CD4-positive, alpha-beta memory T cell (primary cell): ENCODE measurements at places on chromosomes 7 and 10.

DNA sequence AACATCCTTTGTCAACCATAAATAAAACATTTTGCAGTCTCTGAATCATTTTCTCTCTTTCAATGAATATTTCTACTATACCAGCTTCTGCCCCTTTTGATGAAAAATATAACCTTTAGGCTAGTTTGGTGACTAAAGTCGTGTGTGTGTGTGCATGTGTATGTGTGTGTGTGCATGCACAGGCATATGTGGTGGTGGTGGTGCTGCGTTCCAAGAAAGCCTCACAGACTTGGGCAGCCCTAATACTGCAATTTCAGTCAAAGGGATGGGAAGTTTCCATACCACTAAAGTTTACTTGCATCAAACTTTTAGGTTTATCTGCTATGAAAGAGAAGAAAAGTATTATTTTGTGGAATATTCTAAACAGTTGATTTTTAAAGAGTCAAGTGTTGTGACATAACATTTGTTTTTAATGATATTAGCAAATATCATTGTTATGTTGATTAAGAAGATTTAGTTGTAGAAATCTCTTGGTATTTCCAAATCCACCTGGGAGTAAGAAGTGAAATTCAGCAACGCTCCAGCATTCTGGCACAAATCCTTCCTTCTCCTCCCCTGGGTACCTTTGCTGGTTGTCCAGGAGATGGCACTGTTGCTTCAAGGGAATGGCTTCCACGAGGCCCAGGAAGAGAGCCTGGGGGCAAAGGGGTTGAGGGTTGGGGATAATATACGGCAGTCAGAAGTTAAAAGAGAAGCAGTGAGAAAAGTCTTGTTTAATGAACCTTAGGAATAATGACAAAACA is 41.5 kb downstream of the ASB4 start:
- DNase-seq = no peak

- no peak for DNase-seq
Observed at GRCh38 chr7:28627263-28627653, 214.9 kb downstream of the CREB5 start.

DNA sequence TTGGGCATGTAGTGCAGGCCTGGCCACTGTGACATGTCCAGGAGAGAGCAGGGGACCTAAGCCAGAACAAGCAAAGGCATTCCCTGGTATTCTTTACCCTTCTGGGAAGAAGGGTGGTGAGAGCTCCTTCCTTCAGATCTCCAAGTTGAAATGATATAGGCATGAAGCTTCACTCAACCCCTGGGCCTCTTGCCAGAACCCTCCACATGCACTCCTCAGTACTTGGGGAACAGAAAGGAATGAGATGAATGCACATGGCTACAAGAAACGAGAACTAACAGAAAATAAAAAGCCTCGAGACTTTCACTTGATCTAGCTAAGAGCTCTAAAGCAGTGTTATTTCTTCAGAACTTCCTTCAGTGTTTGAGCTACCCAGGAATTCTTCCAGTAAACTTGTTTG is 262.2 kb downstream of the ETV1 start:
- DNase-seq = no peak

- no peak for DNase-seq
Observed at GRCh38 chr10:29356931-29357330, 68.1 kb downstream of the LYZL1 start.

- no peak for DNase-seq
Observed at GRCh38 chr7:19709249-19709578, 377 bp upstream of the POLR1F start.

DNA sequence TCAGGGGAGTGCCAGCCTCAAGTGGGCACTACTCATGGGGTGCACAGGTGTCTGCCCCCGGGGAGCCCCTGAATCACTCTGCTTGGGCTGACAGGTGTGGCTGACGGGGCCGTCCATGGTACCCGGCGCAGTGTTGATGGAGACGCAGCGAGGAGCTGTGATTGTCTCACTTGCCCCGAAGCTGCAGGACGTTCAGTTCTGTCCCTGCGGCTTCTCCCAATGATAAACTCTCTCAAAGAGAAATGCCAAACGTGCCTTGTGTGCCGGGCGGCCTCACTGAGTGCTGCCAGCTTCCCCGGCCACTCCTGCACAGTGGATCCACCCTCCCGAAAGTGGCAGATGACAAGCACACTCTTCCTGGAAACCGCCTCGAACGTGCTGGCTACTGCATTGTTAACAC is 203.2 kb downstream of the DNAJB6 start:
- no peak for DNase-seq

GRCh38 chr10:75776738-75777504 is 345.5 kb downstream of the LRMDA start:
- DNase-seq = no peak

- no peak for DNase-seq
Observed at GRCh38 chr10:34193931-34194626, 621.0 kb downstream of the PARD3 start.

DNA sequence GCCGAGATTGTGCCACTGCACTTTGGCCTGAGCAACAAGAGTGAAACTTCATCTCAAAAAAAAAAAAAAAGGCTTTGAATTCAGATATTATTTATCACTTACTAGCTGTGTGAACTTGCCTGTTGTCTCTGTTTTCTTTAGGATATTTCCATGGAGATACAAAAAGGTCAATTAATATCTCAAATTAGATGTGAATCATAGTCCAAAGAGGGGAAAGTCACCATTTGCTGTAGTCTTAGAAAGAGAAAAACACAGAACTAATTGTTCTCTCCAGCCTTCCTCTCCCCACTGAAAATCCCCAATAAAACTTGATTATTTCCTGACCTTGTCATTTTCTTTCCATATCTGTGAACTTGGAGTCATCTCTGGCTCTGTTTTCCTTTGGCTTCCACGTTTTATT is 21.2 kb downstream of the HEPACAM2 start:
- no peak for DNase-seq

- no peak for DNase-seq
Observed at GRCh38 chr7:34090816-34091215, 185.5 kb downstream of the BMPER start.

GRCh38 chr10:60878224-60878623 is 65.8 kb downstream of the RHOBTB1 start:
- no peak for DNase-seq

- DNase-seq = no peak
Observed at GRCh38 chr10:122120008-122120744, 131.2 kb downstream of the TACC2 start.

DNA sequence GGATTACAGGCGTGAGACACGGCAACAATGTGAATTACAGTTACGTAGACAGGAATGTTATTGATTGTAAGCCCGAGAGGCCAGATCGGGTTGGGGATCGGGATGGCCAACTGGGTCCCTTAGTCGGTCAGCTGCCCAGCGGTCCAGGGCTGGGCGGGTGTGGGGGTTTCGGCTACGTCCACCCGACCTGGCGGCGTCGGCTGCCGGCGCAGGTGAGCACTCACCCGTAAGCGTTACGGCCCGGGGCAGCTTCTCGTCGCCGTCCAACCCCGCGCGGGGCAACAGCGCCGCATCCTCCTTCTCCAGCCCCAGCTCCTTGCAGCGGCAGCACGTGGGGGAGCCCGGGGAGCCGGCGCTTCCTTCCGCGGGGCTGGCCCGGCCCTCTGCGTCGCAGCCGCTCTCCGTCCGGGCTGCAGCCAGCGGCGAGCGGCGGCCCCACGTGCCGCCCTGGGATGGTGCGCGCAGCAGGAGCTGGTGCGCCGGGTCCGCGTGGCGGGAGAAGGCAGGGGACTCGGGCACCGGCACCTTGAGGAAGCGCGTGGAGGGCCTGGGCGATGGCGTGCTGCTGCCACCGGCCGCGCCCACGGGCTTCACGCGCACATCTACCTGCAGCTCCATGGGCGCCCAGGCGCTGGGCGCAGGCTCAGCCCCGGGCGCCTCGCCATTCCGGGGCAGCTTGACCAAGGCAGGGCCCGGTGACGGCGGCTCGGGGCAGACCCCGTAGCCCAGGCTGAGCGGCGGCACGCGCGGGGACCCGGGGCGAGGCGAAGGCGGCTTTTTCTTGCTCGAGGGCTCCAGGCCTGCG is 609 bp downstream of the KLRG2 start:
- no peak for DNase-seq

- DNase-seq = peak; percentile 10
Observed at GRCh38 chr7:120941064-120941463, 9.5 kb upstream of the ING3 start.

GRCh38 chr10:89609833-89610346 is 35.2 kb downstream of the PANK1 start:
- DNase-seq = no peak

- DNase-seq = no peak
Observed at GRCh38 chr10:7320072-7320471, 90.8 kb downstream of the SFMBT2 start.

- DNase-seq = no peak
Observed at GRCh38 chr7:132291481-132291880, 284.8 kb downstream of the PLXNA4 start.

- no peak for DNase-seq
Observed at GRCh38 chr10:777913-778479, 88.5 kb upstream of the DIP2C start.

GRCh38 chr7:158588085-158588877 is 658 bp upstream of the PTPRN2 start:
- DNase-seq = no peak

DNA sequence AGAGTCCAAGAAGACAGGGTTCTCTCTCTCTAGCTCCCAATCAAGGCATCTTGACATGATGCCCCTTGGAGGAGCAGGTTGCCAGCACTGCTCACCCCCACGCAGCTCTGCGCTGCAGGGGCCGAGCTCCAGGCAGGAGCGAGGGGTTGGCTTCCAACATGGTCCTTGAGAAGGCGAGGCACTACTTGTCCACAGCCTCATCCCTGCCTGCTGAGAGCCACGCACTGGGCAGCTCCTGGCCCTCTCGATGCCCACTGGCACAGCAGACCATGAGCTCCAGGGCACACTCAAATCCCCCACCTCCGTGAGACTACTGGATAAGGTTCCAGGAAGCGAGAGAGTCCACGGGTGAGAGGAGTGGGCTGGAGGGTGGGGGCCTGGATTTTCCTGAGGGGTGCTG is 31.1 kb downstream of the RAMP3 start:
- DNase-seq = no peak

GRCh38 chr7:55432939-55433784 is 68.0 kb downstream of the LANCL2 start:
- DNase-seq = peak; percentile 44

DNA sequence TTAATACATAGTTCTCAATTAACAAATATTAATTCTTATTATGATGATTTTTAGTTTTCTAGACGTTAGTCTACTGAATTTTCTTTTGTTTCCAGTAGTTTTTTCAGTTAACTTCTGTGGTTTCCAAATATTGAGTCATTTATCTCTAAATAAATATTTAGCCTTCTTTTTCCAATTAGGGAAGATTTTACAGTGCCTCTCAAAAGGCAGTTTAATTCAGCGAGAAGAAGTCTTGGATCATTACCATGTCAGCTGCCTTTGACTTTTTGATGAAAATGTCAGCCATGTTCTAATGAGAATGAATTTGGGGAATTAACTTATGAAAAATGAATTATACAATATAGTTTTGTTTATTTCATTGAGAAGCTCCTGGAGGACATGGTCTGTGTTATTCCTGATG is 90.0 kb downstream of the CDK14 start:
- no peak for DNase-seq

- no peak for DNase-seq
Observed at GRCh38 chr10:82453678-82454293, 578.8 kb downstream of the NRG3 start.

GRCh38 chr10:88932539-88933256 is 19.9 kb downstream of the ACTA2 start:
- peak; percentile 50 for DNase-seq

GRCh38 chr7:130825819-130826218 is 91.8 kb upstream of the KLF14 start:
- no peak for DNase-seq

- no peak for DNase-seq
Observed at GRCh38 chr7:124428781-124429180, 336.8 kb downstream of the GPR37 start.

DNA sequence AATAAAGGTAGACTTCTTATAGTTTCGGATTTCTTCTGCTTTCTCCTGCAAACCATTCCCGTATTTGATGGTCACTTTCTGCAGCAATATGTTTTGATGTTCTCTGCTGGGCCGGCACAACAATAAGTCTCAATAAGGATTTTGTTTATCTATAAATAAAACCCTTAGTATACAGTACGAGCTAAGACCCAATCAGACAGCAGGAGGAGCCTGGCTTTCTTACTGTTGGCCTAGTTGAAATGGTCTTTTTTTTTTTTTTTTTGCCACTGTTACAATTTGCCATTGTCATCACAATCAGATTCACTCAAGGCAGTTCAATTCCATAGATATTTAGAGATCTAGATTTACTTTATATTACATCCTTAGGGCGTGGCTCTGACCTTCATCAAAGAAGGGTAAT is 76.4 kb downstream of the PLXDC2 start:
- DNase-seq = no peak

GRCh38 chr10:62498271-62498670 is 124.1 kb downstream of the ZNF365 start:
- no peak for DNase-seq

GRCh38 chr7:137992104-137992549 is 9.8 kb downstream of the CREB3L2 start:
- no peak for DNase-seq

DNA sequence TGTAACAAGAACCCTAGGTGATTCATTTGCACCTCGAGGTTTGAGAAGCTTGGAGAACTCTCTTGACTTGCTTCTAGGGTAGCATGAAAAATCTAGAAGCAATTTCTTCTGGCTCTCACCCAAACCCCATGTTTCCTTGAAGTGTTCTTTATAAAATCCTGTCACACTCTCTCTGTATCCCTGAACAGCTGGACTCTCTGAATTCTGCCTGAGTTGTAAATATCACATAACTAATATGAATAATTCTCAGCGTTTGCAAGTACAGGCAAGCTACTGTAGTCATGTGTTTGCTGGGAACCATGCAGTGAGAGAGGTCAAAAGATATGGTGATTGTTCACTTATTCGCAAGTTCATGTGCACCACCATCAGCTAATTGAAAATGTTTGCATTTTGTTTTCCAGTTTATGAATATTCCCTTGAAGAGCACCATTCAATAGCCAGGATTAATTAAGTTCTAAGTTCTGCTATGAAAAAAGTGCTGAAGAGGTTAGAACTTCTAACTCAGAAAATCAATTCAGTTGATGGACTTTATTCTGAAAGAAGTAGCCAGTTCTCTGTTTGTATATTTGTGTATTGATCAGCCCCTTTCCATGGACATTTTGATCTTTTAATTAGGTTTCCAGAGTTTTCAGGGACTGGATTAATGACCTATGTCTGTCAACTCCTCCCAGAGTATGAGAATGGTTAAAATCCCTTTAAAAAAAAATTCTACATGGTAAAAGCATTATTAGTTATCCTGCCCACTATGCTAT is 243.0 kb downstream of the PLXDC2 start:
- DNase-seq = no peak

GRCh38 chr7:139739863-139740597 is 37.8 kb downstream of the HIPK2 start:
- no peak for DNase-seq
